NCI-H526 treated with DMSO at 0.1 percent for 48 hours (cell line): ENCODE measurements at places on chromosomes 5 and 9.

- DNase-seq = no peak
These were observed 364.2 kb downstream of the KIAA0825 start for GRCh38 chr5:94254214-94254613.

DNA sequence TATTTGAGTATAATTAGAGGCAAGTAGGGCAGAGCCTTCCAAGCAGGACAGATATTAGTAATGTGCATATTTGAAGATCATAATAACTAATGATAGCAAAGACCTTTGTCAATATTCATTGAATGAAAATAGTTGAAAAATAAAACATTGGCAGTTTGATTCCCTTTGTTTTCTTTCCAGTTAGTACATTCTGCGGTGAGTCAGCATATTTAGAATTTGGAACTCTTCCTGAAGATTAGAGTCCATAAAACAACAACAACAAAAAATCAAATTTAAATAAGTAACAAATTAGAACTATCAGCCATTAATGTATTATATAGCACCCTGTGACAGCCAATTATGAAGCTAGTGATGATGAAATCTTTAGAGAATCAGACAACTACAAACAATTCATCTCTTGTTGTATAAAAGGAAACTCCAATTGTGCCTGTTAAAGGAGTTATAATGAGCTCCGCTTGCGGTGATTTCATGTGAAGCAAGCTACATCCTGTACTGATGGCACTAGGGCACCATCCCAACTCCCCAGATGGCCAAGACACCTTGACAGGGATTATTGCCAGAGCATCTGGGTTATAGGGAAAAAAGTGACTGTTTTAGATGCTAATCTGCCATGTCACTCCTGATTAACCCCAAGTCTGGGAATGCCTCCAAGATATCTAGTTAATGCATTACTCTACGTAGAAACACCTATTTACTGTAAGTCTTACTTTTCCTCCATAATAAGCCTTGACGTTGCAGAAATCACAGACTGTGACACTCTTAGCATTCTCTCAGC, 6.8 kb downstream of the IFNA8 start:
- DNase-seq = no peak

DNA sequence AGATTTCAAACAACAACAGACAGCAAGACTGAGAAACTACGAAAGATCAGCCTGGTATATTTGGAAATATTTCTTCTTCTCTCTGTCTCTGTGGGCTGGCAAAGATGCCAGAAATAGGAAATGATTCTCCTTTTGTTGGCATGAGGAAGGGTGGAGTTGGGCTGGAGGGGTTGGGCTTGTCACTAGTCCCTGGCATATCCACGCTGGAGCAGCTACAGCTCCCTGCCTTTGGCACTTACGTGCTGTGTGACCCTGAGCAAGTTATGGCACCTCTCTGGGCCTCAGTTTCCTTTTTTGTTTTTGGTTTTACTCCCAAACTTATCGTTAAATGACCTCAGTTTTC, 354 bp upstream of the KCNMB1 start:
- DNase-seq = no peak

GRCh38 chr9:110208031-110208430, at the start of gene C9orf152:
C9orf152 (minus strand) TSS chr9:110208159; CDS start chr9:110207579, 580 bp downstream.
- DNase-seq = no peak

GRCh38 chr5:102622262-102622661, 123.5 kb upstream of the SLCO6A1 start:
- DNase-seq = no peak

- no peak for DNase-seq
These were observed 29.8 kb downstream of the UGCG start for GRCh38 chr9:111926421-111926875.

DNA sequence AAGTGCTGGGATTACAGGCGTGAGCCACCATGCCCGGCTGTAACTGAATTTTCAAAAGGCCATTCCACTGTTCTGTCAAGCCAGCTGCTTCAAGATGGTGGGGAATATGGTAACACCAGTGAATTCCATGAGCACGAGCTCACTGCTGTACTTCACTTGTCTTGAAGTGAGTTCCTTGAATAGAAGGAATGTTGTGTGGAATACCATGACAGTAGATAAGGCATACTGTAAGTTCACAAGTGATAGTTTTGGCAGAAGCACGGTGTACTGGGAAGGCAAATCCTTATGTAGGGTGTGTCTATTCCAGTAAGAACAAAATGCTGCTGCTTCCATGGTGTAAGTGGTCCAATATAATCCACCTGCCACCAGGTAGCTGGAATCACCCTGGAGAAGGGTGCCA, 6.6 kb upstream of the PRXL2C start:
- DNase-seq = no peak

DNA sequence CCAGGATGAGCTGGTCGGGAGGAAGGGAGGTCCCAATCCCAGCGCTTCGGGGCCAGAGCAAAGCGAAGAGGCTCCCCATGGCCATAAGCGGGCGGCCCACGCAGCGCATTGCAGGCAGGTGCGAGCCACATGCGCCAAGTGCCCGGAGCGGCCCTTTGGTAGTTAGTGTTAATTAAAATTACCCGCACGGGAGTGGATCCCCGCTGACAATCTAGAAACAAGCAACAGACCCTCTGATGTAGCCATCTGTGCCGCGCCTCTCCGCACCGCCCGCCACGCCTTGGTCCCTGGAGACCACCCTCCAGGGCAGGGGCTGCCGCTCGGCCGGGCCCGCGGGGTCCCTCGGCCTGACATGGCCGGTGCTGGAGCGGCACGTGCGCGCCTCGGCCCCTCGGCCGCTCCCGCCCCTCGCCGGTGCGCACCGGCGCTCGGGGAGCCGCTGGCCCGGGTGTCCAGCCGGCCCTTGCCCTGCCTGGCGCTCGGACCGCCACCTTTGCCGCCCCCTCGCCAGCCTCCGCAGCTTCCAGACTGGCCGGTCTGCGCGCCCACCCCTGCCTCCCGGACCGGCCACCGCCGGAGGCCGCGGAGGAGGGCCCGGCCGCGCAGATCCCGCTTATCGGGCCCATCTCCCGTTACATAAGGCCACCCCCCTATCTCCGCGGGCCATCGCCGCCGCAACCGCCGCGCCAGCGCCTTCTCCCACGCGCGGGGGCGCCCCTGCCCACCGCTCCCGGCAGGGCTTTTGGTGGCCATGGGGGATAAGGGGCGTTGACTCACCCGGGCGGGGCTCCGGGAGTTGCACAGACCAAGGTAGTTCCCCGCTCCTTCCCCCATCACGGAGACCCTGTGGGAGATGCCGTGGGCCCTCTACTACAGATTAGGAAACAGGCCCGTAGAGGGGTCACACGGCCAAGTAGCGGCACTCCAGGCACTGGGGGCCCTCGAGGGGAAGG, 1.9 kb upstream of the IL13 start:
- DNase-seq = no peak

- DNase-seq = no peak
These were observed 127.1 kb upstream of the ITGA1 start for GRCh38 chr5:52660621-52661020.
